Naive B cell (primary cell): ENCODE measurements at places on chromosomes 5 and 9.

GRCh38 chr9:68627594-68627993 is 77.4 kb upstream of the PIP5K1B start:
- no peak for DNase-seq

DNA sequence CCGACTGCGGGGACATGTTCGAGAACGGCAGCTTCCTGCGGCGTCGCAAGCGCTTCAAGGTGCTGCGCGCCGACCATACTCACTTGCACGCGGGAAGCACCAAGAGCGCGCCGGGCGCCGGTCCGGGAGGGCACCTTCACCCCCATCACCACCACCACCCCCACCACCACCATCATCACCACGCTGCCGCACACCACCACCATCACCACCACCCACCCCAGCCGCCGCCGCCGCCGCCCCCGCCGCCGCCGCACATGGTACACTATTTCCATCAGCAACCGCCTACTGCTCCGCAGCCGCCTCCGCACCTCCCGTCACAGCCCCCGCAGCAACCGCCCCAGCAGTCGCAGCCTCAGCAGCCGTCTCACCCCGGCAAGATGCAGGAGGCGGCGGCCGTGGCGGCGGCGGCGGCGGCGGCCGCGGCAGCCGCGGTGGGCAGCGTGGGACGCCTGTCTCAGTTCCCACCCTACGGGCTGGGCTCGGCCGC is 514 bp downstream of the FOXB2 start:
- DNase-seq, result no peak

DNA sequence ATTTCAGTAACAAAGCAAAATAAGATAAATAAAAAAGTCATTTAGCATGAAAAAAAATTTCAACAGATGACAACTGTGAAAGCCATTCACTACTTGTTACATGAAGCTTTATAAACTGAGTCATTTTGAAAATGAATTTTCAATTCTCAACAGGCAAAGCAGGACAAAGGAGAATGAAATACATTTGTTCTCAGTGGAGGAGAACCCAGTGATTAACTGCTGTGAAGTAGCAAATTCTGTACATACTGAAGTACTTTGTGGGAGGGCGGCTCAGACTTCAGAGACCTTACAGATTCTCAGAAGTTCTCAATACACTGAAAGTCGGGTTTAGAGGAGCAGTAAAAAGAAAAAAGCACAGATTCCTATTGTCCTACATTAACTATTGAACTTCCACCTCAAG is 21.7 kb downstream of the SKIC3 start:
- no peak for DNase-seq

DNA sequence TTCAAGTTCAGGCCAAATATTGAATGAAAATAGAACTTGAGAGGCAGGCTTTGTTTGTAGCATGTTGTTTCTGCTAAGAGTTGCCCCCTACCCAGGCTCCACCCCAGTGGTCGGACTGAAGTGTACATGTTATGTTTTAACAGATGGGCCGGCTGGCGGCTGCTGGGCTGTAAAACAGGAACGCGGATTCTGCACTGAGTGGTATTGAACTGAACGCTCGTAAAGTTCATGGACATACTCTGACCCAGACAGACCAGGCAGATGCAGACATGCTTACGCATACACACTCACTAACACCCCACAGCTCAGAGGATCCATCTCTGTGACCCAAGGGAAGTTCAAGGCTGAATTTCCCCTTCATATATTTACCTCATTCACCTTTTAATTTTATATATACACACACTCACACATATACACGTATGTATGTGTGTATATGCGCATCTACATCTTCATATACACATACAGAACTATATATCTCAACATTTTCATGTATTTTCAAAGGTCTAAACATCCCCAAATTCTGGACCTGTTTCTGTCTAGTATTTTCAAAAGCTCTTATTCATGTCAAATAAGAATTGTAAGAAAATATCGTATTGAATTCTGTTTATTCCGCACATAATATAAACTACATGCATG is 1.4 kb downstream of the MARCHF3 start:
- DNase-seq, result peak; percentile 52

- DNase-seq, result no peak
Measured at GRCh38 chr5:88539693-88540365, 271.2 kb upstream of the TMEM161B start.

DNA sequence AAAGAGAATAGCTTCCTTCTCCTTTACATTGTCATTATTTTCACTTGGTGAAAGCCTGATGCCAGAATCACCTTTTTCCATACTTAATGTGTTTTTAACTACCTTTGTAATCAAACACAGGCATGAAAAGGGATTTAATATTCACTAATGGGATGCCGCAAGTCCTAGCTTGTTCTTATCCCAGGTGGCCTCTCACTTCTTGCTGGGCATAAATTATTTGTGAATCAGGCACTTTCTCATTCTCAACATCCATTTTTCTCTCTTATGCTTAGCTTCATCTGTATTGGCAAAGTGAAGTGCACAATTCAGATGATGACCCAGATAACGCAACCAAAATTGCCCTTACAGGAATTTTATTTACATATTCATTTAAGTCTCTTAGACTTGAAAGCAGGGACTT is 10.9 kb downstream of the ACTL7B start:
- DNase-seq, result no peak

- no peak for DNase-seq
Measured at GRCh38 chr5:94901191-94901979, 282.9 kb downstream of the SLF1 start.

DNA sequence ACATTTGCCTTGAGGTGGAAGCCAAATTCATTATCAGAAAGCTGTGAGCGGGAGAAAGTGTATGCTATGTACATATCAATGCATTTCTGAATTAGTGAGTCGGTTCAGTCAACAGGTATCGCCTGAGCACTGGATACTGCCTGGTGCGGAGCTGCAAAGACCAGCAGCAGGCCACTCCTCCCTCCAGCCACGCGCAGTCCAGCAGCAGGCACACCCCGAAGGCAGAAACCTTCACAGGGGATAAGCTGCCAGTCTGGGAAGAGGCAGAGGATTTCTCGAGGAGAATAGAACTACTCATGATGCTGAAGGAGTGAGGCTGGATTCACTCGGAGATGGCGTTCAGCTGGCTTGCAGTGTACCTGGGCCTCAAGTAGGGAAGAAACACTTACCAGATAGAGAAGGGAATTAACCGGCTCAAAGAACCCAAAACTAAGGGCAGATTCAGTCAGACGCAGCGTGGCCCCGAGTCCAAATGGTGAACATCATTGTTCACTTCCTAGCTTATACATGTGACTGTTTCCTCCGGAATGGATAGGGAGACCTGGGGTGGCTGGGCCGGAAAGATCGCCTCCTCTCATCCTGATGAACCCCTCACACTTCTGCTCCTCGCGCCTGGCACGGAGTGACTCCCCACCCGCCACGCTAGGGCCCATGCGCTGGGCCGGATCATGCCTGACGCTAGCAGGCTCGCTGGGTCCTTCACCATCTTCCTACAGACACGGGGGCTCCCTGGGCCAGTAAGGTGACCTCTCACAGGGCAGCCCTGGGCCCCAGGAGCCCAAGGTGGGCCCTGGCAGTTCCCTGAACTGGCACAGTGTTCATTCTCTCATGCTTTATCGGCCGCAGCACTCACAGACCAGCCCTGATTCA is 78.1 kb upstream of the SPATA31C2 start:
- DNase-seq, result no peak

DNA sequence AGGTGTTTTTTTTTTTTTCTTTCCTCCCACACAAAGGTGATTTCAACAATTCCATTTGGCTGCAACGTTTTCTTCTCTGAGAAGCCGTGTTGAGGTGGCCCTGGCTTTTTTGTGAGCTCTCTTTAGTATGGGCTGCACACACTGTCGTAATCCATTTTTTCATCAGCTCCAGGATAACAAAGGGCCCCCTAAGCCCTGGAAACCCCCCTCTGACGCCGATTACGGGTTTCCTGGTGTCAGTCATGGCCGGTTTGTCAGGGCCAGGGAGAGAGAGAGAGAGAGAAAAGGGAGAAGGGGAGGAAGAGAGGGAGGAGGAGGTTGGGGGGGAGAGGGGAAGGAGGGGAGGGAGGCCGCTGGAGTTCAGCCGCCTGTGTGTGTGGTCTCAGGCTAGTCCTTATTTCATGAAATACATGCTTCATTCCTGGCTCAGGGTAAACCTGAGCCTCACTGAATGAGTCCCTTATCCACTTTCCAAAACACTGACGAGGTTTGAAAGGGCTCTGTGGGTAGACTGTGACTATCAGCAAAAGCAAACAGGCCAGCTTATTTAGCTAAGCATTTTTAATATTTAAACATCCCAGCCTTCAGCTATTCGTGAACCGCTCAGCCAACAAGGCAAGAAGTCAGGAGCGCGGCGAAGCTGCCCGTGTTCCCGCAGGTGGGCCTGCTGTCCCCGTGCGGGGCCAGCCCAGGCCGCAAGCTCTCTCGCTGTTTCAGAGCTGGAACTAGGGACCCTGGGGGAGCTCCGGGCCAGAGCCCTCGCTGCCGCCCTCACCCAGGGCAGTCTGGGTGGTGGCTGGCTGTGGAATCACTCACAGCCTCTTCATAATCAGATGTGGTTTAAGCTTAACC is 172.8 kb downstream of the ERCC6L2 start:
- no peak for DNase-seq

GRCh38 chr9:546797-547223 is 294.7 kb upstream of the DMRT1 start:
- DNase-seq, result no peak

GRCh38 chr5:178642351-178642909 is 15.6 kb upstream of the CLK4 start:
- DNase-seq, result no peak

GRCh38 chr5:115817386-115817785 is 927 bp upstream of the CDO1 start:
- no peak for DNase-seq

GRCh38 chr9:27564670-27565069 is 8.6 kb downstream of the C9orf72 start:
- DNase-seq, result no peak

- DNase-seq, result no peak
Measured at GRCh38 chr9:124873664-124874063, 11.7 kb downstream of the ARPC5L start.

GRCh38 chr5:174340226-174340625 is 294.7 kb downstream of the NSG2 start:
- no peak for DNase-seq

DNA sequence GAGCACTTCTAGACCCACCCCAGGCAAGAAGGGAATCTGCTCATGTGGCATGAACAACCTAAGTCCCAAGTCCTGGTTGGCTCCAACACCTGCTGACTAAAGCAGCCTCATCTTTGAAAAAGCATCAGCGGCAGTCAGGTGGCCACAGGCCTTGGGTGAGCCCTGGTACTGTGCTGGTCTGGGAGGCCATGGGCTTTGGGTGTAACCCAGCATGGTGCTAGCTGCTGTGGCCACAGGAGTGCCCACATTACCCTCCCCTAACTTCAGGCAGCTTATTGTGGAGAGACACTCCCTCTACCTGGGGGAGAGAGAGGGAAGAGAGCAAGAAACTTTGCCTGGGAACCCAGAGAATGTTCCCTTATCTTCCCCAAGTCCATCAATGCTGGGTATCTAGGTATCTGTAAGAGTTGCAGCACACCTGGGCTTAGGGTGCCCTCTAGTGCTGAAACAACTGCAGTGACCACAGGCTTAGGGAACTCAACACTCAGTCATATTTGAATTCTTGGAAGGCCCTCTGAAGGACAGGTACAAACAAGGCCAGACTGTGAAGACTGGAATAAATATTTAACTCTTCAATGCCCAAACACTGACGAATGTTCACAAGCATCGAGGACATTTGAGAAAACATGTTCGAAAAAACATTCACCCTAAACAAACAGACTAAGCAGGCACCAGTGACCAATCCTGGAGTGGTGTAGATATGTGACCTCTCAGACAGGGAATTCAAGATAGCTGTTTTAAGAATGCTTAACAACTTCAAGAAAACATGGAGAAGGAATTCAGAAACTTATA is 69.9 kb upstream of the OR2K2 start:
- no peak for DNase-seq

DNA sequence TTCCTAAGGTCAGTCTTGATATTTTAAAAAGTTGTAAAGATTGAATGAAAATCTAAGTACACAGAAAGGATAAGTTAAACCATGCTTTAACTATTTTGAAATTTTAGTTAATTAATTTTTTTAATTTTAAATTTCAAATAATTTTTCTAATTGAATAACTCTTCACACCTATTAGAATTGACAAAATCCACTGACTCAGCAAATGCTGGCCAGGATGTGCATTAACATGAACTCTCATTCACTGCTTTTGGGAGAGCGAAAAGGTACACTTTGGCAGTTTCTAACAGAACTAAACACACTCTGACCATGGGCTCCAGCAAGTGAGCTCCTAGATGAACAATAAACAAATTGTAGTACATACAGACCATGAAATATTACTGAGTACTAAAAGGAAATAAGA is 209.5 kb downstream of the PTPRD start:
- DNase-seq, result no peak

DNA sequence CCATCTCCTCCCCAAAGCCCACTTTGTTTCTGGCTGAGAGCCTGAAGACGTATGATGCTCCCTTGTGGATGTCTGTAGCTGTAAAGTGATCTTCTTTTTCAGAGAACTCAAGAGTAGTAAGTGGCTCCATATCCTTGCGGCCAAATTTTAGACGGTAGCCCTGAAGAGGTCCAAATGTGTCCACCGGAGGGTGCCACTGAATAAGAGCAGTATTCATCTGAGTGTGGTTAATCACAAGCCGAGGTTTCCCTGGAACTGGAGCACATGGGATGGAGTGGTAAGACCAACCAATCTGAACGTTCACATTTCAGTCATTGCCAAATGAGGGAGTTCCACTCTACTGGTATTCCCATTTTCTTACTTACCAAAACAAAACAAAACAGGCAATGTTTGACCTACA is 686.5 kb upstream of the DMAC1 start:
- no peak for DNase-seq

- no peak for DNase-seq
Measured at GRCh38 chr9:68932458-68932857, 81.5 kb downstream of the PRKACG start.

- DNase-seq, result no peak
Measured at GRCh38 chr5:21826884-21827283, 1026.3 kb downstream of the CDH12 start.

- no peak for DNase-seq
Measured at GRCh38 chr9:123957168-123957721, 27.3 kb upstream of the DENND1A start.

DNA sequence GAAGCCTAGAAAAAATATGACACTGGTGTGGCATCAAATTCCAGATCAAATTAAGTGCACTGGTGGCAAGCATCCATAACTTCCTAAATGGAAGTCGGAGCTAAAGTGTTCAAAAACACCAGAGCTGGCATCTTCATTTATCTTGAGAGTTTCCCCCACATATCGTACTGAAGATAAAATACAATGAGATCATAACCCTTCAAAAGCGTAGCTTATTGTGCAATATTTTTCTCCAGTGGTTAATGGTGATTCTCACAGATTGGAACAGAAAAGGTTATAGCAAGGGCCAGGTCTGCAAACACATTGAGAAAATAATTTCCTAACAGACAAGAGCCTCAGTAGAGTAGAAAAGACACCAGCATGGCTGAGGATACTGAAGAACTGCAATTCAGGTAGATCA is 147.6 kb downstream of the SEMA5A start:
- DNase-seq, result no peak
